SHP77 (cell line): ENCODE measurements at places on chromosomes 11 and 22.

GRCh38 chr11:9739123-9739900 lies 75.4 kb downstream of the SWAP70 start:
- no peak for DNase-seq

DNA sequence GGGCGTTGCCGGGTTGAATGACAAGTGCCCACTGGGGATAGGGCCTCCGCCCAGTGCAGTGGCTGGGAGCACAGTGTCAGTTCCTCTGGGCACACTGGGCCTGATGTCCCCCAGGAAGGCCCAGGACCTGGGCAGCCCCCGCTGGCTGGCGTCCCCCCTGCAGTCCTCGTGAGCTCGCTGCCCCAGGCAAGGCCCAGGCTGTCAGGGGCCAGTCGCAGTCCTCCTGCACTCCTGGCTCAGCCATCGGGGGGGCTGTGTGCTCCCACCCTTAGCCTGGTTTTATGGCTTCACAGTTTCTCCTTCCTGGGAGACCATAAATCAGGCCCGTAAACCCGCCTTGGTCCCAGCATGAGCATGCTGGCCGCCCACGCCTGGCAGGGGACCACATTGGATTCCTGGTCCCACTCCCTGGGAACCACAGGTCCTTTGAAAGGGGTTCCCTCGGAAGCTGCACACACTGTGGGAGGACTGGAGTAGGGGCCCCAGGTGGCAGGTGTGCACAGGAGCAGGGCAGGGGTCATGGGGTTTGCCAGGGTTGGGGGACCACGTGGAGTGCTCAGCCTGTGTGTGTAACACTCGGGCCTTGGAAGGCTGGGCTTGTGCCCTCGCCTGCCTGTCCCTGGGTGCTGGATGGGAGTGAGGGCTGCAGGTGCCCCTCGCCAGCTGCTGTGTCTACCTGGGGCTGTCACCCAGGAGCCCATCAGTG lies 113.6 kb downstream of the KCNQ1OT1 start:
- DNase-seq = no peak

GRCh38 chr11:9214765-9215164 lies 50.4 kb downstream of the DENND5A start:
- DNase-seq = no peak

GRCh38 chr22:45994491-45995404 lies 17.8 kb upstream of the WNT7B start:
- peak; percentile 78 for DNase-seq

GRCh38 chr11:75142714-75143419 lies 8.0 kb upstream of the SLCO2B1 start:
- DNase-seq = peak; percentile 98

- DNase-seq = no peak
These were observed 69.7 kb downstream of the PRMT3 start for GRCh38 chr11:20457001-20457799.

DNA sequence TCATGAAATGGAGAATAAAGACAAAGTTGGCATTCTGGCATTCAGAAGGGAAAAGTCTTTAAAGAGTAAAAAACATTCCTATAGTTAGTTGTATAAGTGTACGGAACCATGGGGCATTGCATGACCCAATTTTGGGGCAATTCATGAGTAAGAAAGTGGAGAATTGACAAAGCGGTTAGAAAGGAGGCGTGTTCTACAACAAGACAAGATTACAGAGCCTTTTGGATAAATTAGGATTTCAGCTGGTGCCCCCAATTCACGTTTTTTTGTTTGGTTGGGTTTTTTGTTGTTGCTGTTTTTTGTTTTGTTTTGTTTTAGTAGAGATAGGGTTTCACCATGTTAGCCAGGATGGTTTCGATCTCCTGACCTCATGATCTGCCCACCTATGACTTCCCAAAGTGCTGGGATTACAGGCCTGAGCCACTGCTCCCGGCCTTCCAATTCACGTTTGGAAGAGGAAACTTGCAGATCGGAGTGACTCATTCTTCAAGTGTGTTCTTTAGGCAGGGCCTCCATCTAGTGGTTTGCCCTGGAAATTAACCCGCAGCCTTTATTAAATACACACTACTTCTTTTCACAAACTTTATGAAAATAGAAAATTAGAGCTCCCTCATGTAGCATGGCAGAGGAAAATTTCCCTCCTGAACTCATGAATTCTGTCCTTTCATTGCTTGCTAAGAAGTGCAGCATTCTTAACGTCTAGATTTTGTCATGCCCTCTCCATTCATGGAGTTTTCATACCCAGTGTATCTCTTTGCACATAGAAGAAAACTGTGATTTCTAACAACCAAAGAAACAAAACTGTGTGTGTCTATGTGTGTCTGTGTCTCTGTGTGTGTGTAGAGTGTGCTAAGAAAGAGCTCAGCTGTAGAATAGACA lies 118.1 kb downstream of the BBOX1 start:
- DNase-seq = peak; percentile 5

- DNase-seq = no peak
These were observed 295.9 kb downstream of the MIAT start for GRCh38 chr22:26953012-26953883.

GRCh38 chr11:96065379-96065778 lies 141.5 kb upstream of the MTMR2 start:
- DNase-seq = no peak

- no peak for DNase-seq
These were observed 105.9 kb upstream of the ARHGAP20 start for GRCh38 chr11:110818032-110818687.

- no peak for DNase-seq
These were observed 54.1 kb upstream of the B3GAT1 start for GRCh38 chr11:134466156-134466555.

- no peak for DNase-seq
These were observed 1.3 kb downstream of the GRIK4 start for GRCh38 chr11:120512739-120513435.

DNA sequence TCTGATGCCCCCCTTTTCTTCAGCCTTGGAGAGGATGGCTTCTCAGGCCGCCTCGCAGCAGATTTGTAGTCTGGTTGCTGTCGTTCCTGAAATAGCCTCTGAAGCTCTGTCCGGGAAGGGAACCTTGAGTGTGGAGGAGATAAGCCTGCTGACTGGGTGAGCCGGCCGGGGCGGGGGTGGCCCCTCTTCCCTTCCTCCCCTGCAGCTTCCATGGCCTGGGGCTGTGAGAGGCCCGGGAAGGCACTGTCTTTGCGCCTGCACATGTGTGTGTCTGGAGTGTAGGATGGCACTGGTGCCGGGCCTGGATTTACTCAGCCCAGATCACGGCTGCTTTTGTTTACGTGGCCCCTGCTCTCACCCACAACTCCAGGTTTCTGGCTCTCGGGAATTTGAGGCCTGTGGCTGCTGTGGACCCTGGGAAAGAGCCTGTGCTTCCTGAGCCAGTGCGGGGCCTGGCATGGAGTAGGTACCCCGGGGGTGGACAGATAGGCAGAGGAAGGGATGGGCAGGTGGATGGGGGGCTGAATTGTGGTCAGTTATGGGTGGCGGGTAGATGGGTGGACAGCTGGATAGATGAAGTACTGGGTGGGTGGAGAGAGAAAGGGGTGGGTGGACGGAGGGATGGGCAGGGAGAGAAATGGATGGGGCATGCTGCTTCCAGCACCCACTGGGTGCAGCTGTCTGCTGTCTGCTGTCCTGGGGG lies 16.6 kb downstream of the KCNQ1 start:
- no peak for DNase-seq

DNA sequence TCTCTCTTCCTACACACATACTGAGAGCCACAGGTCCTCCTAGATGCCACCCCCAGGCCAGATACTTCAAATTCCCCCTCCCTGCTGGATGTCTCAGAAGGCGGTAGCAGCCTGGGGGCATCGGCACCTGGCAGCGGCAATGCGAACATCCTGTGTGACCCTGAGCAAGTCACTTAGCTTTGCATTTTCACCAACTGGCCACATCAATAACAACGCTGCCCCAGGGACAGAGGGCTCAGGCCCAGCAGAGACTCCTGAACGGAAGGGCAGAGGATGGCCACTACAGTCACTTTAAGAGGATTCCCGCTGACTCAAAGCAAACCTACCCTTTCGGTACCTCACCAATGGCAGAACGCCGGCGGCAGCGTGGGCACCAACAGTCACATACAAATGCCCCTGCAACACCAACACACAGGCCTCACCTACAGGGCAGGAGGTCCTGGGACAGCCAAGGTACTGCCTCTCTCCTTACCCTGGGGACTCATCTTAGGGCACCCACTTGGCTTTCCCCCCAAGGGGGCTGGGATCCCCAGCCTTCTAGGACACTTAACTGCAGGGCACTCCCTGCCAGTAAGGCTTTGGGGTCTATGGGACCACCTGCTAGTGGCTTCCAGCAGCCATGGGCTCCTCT lies 1.6 kb downstream of the LMO1 start:
- DNase-seq = no peak

DNA sequence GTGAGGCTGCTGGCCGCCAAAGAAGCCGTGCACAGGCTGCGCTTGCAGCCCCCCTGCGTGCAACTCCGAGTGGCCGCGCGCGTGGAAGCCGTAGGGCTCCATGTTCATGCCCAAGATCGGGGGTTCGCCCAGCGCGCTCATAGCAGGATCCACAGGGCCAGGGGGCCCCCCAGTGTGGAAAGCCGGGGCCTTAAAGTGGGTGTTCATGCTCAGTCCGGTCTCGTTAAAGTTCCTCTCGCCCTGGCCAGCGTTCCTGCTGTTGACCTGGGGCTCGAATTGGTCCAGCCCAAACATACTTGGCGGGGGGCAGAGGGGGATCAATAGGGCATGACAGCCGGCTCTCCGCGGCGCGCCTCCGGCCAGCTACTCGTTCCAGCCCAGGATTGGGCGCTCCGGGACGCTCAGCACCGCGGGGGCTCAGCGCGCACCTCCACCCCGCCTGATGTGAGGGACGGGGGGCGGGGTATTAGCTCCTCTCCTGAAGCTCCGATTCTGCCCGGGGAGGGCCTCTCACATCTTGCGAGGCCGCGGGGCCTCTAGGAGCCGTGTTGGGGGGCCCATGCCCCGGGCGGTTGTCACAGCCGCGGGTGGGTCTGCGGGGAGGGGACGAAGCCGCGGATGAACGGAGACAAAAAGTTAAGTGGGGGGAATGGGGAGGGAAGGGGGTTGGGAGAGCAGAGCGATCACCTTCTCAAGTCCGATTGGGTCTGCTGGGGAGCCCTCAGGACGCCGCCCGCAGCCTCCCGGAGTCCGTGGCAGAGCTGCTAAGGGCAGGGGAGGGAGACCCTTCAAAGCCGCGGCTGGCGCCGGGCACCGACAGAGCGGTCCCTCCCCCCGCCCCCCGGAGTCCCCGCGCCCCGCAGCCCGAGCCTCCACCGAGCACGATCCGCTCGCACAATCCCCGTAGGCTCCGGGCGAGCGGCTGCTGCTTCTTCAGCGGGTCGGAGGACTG lies 1.0 kb downstream of the MN1 start:
- DNase-seq = no peak

GRCh38 chr22:48889887-48890692 lies 937.6 kb downstream of the BRD1 start:
- DNase-seq = no peak

DNA sequence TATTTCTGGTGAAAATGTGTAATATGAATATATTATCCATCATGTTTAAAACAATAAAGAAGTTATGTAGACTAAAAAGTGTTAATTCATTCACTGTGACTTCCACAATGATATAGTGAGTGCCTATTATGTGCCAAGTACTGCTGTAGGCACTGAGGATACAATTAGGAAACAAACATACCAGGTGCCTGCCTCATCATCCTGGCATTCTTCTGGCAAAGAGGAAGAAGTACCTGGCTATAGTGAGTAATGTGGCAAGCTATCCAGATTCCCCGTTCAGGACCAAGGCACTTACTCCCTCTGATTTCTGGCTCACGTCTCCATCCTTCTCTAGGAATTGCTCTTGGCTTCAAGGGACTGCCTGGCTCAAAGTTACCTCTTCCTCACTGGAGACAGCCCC lies 77.5 kb upstream of the CLMP start:
- DNase-seq = no peak
